Upper lobe of left lung (tissue), 6 donors: ENCODE measurements at places on chromosomes 4 and X.
A peak's percentile ranks its signal among the peaks of the same experiment; 100 is the strongest.

- no peak for DNase-seq
Observed at GRCh38 chrX:151983186-151983585, 8.7 kb upstream of the GABRE start.

- no peak for DNase-seq
Observed at GRCh38 chr4:16157609-16158503, 68.4 kb downstream of the TAPT1 start.

DNA sequence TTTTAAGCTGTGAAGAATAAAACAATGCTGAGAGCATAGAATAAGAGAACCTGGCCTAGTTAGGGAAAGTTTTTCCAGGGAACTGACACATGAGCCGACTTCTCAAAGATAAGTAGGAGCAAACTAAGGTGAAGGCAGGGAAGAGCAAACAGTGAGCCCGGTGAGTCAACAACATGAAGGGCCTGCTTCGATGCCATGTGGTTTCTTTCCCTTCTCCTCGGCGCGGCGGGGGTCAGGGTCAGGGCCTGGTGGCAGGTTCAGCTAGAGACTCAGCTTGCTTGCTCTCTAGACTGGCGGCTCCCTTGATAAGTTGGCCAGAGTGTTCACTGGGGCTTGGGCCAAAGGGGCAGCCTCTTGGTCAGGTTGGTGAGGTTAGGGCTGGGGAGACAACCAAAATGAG, 81.1 kb downstream of the DLG3 start:
- DNase-seq, result peak; percentile 83

- no peak for DNase-seq
Observed at GRCh38 chr4:32135642-32136041, 1415.5 kb downstream of the PCDH7 start.

DNA sequence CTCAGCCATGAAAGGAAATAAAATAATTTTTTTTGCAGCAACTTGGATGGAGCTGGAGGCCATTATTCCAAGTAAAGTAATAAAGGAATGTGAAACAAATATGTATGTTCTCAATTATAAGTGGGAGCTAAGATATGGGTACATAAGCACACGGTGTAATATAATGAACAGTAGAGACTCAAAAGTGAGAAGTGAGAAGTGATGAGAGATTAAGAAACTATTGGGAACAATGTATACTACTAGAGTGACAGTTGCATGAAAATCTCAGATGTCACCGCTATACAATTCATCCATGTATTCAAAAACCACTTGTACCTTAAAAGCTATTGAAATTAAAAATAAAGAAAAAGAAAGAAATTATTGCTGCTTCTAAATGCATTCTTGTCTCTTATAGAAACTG, 182.9 kb upstream of the TACR3 start:
- no peak for DNase-seq

DNA sequence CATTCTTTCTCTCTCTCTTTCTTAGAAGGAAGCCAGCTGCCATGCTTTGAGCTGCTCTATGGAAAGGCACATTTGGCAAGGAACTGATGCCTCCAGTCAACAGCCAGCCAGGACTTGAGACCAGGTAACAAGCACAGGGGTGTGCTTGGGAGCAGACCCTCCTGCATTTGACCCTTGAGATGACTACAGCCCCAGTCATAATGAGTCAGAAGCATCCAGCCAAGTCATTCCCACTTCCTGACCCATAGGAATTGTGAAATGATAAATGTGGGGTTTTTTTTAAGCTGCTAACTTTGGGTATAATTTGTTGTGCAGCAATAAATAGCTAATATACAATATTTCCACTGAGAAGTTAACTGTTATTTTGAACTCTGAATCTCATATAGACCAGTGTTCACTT, 446.9 kb downstream of the GRXCR1 start:
- no peak for DNase-seq

GRCh38 chr4:15075875-15076274, 73.6 kb downstream of the CPEB2 start:
- DNase-seq, result no peak

- DNase-seq, result peak; percentile 42
Observed at GRCh38 chrX:31228415-31228832, 156.6 kb upstream of the FTHL17 start.

GRCh38 chr4:142535009-142535408, 311.1 kb downstream of the INPP4B start:
- DNase-seq, result no peak

- DNase-seq, result no peak
Observed at GRCh38 chr4:121676345-121677075, 20.3 kb downstream of the ANXA5 start.

GRCh38 chr4:40723728-40724127, 26.0 kb upstream of the NSUN7 start:
- DNase-seq, result no peak

DNA sequence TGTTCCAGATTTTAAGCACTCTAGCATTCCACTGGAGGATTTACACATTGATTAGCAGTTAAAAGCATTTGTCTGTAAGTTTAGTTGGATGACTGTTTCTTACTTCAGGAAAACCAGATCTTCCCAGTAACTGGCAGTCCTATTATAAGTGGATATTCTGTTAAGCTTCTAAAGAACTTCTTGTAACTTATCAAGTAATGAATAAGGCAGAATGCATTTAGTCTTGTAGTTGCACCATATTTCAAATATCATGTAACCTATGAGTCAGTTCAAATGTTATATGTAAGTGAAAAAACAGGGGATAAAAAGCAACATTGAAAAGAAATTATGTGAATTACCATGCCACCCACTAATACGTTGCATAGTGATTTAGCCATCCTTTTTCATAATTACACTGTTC, 30.2 kb upstream of the TENM3 start:
- no peak for DNase-seq

- DNase-seq, result no peak
Observed at GRCh38 chr4:8296491-8296890, 26.9 kb downstream of the HTRA3 start.

GRCh38 chrX:41596596-41596995, 92.2 kb upstream of the GPR34 start:
- DNase-seq, result no peak

DNA sequence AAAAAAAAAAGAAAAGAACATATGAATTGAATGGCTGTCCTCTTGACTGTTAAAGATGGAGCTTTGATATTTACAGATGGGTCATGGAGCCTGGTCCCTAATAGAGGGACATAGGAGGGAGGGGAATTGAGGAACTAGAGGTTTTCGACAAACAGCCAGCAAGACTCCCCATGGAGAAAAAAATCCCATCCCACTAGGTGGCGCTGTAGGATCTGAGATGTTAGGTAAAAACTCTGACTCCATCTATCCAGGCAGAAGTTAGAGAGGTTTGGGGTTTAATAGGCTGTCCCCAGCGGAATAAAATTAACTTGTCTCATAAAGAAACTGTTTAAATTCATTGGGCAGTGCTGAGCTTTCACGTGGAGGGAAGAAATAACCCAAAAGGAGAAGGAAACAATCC, 45.9 kb downstream of the HMGB2 start:
- DNase-seq, result no peak

GRCh38 chrX:118780509-118780908, 43.1 kb upstream of the ZCCHC12 start:
- DNase-seq, result no peak

DNA sequence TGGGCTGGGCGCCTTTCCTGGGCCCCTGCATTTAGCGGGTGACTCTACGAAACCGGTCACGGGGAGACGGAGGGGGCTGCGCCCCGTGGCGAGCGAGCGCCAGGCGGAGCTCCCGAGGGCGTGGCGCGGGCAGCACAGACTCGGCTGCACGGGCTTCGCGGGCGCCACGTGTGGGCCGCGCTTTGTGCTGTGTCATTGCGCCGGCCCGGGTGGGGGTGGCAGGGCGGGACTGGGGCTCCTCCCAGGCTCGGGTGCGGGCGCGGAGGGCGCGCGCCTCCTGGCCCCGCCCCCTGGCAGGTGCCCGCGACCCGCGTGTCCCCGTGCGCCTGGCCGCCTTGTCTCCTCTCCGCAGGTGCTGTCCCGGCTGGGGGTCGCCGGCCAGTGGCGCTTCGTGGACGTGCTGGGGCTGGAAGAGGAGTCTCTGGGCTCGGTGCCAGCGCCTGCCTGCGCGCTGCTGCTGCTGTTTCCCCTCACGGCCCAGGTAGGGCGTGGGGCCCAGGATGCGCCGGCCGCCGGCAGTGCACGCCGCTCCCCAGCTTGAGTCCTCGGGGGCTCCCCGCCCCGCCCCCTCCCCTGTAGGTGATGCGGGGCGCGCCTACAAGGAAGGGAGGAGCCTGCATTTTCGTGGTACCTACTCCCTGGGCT, 651 bp downstream of the UCHL1 start:
- DNase-seq, result no peak

GRCh38 chr4:1499465-1499864, 93.2 kb upstream of the NKX1-1 start:
- peak; percentile 61 for DNase-seq

DNA sequence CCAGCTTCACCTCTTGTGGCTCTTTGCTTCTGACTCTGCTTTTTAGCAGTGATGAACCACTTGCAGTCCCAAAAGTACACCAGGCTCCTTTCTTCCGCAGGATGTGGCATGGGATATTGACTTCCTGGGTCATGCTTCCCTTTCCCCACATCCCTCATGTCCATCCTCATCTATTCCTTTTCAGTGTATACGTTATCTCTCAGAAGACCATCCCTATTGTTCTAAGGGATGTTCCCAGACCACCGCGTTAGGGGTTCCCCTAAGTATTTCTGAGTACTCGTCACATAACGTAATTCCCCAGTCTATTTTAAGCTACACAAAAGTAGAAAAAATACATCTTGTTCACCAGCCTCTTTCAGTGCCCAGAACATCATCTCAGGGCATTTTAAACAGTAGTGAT, 71.1 kb upstream of the NLGN4X start:
- DNase-seq, result no peak

GRCh38 chrX:68897118-68897945, 68.5 kb downstream of the EFNB1 start:
- DNase-seq, result no peak

- no peak for DNase-seq
Observed at GRCh38 chr4:140837736-140838135, 81.6 kb upstream of the TBC1D9 start.

GRCh38 chr4:137956256-137956655, 285.9 kb downstream of the SLC7A11 start:
- no peak for DNase-seq

DNA sequence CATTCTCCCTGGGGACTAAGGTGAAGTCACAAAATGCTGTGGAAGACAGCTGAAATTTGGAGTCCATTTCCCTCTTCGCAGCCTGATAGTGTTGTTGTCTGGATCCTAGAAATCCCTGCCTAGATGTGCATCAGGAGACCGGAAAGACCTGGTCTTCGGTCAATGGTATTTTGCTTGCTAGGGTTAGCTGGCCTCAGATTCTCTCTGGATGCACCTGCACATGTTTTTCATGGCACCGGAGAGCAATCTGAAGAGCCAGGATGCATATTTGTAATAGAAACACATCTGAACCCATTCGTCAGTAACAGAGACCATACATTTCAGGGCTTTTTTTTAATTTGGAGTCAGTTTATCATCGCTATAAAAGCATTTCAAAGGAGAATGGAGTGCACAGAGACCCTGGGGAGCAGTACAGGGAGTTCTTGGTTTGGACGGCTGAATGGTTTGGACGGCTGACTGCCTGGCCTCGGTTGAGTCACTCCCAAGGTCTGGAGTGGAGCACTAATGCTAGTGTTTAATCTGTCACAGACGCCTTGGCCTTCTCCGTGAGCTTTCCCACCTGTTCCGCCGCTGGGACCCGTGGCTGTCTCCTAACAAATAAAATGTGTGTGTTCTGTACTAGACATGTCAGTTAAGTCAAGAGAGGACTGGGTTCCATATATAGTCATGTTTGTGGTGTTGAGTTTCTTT, 7.5 kb upstream of the PDLIM3 start:
- DNase-seq, result no peak

DNA sequence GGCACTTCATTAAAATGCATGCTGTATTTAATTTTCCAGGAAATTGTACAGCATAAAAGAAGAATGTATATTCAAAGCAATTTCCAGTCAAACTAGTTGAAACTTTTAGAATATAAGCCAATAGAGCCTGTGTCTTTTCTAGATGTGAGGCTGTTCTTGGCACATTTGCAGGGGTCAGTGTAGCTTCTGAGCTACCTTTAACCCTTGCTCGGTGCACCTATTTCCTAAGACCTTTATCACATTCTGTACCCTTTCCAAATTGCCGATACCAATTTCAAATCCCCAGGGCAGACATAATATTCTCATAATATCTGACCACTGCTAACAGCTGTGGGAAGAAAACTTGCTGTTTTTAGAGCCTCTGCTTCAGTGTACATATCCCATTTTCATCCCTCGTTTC, 43.2 kb downstream of the DCAF8L2 start:
- no peak for DNase-seq

GRCh38 chrX:110308220-110308619, 9.7 kb downstream of the AMMECR1 start:
- no peak for DNase-seq

DNA sequence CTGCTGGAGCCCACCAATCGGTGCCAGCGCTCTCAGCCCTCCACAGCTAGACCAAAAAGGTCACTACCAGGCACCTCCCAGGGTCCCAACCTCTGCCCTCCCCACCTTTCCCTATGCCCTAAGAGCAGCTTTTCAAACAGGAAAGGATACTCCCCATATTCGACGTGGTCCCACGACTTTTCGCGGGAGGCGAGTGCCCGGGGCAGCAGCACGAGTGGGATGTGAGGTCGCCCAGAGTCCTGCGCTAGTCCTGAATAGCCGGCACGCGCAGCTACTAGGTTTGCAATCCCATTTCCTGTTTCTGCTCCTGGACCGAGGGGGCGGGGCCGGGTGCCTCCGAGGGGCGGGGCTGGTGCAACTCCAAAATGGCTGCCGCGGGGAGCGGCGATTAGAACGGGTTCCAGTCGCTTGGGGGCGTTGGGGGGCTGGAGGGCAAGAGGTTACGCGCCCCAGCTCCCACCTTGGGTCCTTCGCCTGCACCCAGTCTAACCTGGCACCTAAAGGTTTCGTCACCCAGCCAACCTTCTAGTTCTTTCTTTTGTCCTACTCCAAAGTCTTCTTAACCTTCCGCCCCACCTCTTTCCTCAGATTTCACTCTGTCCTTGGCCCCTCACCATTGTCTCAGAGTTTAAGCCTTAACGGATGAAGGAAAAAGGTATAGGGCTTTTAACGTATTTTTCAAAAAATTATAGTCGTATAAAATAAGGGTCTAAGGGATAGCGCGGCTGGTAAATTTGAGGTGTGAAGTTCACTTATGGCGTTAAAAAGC, 85.0 kb upstream of the TENT5D start:
- peak; percentile 89 for DNase-seq

- no peak for DNase-seq
Observed at GRCh38 chr4:60619531-60620305, 580.4 kb upstream of the ADGRL3 start.

- DNase-seq, result no peak
Observed at GRCh38 chrX:124328765-124329164, 3.7 kb upstream of the TEX13D start.

DNA sequence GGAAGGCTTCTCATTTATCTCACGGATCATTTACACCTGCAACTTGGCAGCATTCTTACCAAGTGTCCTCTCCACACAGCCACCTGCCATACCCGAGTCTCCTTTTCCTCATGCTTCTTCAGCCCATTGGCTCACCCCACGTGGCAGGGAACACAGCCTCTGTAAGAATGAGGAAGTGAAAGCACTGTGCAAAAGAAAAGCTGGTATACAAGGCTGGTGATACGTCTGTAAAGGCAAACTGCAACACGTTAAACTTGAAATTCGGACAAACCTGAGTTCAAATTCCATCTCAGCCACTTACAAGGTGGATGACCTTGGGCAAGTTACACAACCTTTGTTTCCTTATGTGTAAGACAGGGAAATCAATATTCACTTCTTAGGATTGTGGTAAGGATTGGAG, 164.0 kb upstream of the RASGEF1B start:
- DNase-seq, result no peak

- no peak for DNase-seq
Observed at GRCh38 chr4:15891312-15891711, 47.2 kb downstream of the FGFBP1 start.
